Brain pericyte (primary cell): ENCODE measurements at places on chromosomes 12 and 14.

- DNase-seq: no peak
These were observed 198.1 kb downstream of the DAD1 start for GRCh38 chr14:22390824-22391461.

- DNase-seq: no peak
These were observed 91.5 kb downstream of the APAF1 start for GRCh38 chr12:98736352-98737321.

GRCh38 chr12:27246774-27247173, 2.7 kb downstream of the STK38L start:
- no peak for DNase-seq

- no peak for DNase-seq
These were observed 100.1 kb downstream of the CRADD start for GRCh38 chr12:93777254-93777653.

DNA sequence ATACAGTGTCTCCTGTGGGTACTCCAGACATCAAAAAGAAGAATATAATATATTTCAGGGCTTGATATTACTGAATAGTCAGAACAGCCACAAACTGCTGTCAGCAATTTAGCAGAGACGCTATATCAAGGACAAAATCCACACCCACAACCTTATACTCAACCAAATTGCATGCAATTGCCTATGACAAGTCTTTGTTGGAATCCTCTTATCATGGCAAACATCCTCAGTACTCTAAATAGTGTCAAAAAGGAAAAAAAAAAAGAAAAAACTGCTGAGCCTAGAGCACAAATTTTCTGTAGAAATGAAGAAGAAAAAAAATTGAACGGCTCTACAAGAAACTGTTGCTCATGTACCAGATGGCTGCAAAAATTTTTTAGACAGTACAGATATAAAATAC, 485.7 kb downstream of the TMTC2 start:
- no peak for DNase-seq

DNA sequence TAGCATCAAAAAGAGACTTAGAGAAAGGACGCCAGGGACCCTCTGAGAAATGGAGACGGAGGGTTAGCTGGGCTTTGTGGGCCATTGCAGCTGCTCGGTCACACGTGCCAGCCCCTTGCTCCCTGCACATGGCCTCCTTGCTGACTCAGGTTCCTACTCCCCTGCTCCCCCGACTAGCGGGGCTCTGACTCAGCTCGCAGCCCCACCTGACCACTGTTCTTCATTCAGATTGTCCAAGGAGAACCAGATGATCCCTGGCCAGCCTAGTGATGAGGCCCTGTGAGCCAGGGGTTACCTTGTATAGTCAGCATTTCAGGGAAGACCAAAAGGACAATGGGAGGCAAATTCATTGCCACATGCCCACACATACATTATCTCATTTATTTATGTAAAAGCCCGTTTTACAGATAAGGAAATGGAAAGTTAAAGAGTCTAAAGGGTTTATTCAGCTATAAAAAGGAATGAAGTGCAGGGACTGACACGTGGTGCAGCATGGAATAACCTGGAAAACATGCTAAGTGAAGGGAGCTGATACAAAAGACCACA, 103.4 kb downstream of the LGMN start:
- DNase-seq: no peak

DNA sequence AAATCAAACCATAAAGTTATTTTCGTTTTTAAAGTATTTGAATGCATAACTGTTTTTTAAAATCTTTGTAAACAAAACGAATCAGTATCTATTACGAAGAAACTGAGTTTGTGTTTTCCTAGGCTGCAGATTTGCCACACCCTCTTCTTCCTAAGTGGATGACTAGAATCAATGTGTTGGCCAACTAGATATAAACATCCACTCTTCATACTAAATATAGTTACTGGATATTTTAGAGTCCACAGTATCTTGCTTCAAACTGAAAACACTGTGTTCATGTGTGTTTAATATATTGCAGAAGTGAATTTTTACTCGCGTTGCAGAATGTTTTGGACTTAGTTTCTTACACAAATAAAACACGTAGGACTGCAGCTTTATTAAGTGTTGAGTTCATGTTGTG, 63.2 kb downstream of the KLHL28 start:
- DNase-seq: no peak

- no peak for DNase-seq
These were observed 9.4 kb upstream of the CNIH1 start for GRCh38 chr14:54450535-54450934.

- no peak for DNase-seq
These were observed 29.6 kb downstream of the VRK1 start for GRCh38 chr14:96826818-96827217.

DNA sequence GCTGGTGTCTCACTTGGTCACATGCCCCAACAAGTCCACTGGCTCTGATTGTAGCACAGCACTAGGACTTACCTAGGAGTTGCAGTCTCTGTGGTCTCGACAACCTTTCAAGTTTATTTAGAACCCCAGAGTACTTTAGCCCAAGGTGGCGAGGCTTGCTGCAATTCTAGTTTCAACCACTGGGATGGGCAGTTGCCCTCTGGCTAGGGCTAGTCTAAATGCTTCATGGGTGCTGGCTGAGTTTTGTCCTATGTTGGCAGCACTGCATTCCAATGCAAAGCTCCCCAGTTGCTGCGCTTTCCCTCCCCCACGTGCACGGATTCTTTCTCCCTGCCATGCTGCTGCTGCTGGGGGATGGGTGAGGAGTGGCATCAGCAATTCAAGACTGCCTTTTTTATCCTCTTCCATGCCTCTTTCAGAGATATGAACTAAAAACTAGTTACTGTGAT, 207.9 kb downstream of the SYNE2 start:
- no peak for DNase-seq

DNA sequence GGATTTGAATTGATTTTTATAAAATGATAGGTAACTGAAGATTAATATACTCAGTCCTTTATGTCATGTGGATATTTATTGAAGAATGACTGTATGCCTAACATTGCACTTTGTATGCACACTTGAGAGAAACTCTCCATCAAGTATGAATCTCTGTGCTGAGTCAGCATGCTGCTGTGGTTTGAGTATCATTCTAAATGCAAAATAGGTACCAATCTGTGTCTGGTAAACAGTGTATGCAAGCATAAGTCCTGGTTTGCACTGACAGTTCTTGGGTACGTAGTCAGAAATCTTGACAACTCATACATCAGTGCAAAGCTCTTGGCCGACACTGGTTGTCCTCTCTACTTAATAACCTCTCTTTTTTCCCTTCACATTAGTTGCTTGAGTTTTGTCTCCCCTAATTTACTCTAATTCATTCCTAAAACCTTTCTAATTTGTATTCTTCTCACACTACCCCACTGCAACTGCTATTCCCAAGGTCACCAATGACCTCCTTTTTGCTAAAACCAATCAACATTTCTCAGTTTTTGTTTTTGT, 21.8 kb downstream of the MGAT4C start:
- DNase-seq: no peak

DNA sequence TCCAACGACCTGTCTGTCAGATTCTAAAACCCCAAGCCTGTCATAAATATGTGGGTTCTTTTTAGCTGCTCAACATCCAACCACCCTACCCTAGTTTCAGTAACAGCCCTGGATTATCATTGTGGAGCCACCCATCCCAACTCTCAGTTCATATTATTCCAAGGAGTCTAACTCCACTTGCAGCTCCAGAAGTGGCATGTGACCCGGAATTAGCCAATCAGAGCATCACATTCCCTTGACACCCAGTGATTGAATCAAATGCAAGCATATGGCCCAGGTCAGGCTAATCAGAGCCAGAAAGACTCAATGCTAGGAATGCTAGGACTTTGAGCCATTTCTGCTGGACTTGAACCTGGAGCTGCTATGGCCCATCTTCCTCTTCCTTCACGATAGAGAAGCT, 17.1 kb upstream of the HSP90B1 start:
- no peak for DNase-seq

DNA sequence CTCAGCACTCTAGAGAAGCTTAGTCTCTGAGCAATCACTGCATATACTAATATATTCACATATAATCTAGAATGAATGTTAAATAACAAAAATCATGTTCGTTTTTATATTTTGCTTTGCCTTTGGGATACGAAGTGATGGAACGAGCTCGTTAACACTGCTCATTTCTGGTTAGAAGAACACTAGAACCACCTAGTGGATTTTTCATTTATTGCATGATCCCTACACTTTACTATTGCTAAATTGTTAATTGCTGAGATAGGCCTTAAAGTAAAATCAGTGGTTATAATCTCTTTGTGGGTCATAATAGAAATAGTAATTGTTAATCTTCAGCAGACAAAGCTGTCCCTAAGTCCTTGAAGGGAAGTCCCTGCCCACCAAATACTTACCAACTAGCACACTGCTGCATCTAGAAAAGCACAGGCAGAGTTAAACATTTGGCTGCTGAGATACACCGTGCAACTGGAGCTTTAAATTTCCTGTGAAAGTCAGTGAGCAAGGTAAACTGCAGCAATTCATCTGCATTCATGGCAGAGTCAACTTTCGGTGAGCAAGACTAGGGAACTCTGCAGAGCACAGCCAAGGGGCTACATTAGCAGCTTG, 353.7 kb downstream of the APAF1 start:
- DNase-seq: peak; percentile 1

DNA sequence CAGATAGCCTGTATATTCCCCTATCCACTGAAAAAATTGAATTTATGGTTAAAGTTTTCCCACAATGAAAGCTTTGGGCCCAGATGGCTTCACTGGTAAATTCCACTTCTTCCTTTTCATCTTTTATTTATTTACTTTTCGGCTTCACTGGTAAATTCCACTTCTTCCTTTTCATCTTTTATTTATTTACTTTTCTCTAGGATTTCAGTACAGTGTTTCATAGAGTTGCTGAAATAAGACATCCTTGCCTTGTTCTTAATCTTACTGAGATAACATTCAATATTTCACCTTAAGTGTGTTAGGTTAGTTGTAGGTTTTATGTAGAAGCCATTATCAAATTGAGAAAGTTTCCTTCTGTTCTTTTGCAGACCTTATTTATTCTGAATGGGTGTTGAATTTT, 18.9 kb upstream of the KLRG1 start:
- no peak for DNase-seq

DNA sequence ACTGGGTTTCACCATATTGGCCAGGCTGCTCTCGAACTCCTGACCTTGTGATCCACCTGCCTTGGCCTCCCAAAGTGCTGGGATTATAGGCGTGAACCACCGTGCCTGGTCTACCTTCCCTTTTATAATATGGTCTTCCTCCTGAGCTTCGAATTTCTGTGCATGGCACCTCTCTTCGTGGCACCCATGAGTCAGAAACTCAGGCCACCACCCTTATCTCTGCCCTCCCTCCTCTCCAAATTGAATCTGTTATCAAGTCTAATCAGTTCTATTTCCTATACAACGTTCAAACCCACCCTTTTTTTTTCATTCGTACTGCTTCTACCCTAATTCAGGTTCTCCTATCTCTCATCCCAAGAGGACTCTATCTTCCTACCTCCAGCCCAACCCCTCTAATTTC, 5.0 kb upstream of the TINF2 start:
- DNase-seq: no peak

- DNase-seq: no peak
These were observed 7.8 kb upstream of the DTD2 start for GRCh38 chr14:31465111-31465510.

- DNase-seq: no peak
These were observed 25.7 kb downstream of the KIF26A start for GRCh38 chr14:104164041-104164440.

GRCh38 chr14:75205591-75205990, 29.2 kb upstream of the TMED10 start:
- no peak for DNase-seq

DNA sequence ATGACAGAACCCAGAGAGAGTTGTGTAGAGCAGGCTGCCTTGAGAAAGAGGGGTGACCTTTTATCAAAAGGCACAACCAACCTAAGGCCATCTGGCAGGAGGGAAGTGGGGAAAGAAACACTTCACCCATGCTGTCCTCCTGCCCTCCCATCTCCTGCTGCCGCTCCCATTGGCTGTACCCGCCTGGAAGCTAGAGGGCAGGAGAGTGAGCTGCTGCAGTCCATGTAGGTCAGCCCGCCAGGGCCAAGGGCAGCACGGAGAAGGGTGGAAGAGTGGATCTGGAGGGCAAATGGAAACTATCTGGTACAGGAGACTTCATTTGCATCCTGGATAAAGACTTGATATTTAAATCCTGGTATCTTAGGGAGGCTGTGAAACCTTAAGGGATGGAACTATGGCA, 11.5 kb upstream of the CABP1 start:
- DNase-seq: no peak

GRCh38 chr14:91357272-91358024, 60.2 kb downstream of the CCDC88C start:
- no peak for DNase-seq

DNA sequence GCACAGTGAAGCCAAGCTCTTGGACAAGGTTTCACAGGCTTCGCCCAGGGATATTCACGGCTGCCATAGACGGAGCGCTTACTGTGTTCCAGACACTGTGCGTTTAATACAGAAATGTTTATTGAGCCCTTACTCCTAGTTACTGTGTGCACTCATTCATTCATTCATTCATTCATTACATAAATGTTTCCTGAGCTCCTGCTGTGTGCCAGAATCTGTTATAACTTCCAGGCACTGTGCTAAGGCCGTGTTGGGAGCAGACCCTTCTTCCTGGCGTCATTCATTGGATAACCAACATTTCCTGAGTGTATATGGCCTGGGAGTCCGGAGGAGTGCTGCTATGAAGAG, 760 bp upstream of the MED13L start:
- no peak for DNase-seq

GRCh38 chr14:88322504-88323085, 474 bp downstream of the KCNK10 start:
- DNase-seq: no peak

GRCh38 chr14:37437490-37437889, 157.6 kb downstream of the FOXA1 start:
- DNase-seq: no peak

- no peak for DNase-seq
These were observed 176.9 kb downstream of the PRKCH start for GRCh38 chr14:61498303-61498702.

DNA sequence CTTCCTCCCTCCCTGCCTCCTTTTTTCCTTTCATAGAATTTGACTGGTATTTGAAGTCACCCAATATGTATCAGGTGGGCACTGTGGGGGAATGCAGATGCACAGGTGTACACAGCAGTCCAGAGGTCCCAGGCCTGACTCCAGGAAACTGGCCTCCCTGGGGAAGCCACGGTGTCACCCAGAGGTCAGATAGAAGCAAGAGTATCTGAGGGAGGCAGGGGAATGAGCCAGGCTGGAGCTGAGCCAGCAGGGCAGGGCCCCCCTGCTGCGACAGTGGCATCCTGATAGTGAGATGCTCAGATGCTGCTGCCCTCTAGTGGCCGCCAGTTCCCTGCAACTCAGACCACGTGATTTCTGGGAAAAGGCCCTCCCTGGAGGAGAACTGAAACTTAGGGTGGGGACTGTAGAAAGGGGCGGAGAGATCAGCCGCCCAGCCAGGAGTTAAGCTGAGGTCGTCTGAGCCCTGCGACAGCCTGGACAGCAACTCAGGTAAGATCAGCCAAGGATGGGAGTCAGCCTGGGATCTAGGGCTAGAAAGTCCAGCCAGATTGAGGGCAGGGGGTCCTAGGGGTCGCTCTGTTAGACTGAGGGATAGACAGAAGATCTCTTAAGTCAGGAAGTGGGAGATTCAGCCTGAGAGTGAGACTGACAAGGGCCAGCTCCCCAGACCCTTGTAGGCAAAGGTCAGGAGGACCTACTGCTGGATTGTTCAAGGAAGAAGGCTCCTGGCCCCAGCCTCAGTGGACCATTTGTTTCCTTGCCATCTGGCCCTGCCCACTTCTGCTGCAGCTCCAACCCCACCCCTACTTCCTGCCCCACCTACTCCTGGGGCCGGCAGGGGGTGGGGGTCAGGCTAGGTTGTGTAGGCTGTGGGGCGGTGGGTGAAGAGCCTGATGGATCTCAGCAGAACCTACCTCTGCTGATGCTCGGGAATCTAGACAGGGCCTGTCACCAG, at the start of gene IRF9:
IRF9 (plus strand) TSS at position 416 of the 955 bp plus-strand sequence. CDS start 880 bp downstream, outside the sequence.
- DNase-seq: peak; percentile 89
